ENCODE measurements at places on chromosomes 2 and 18.

DNA sequence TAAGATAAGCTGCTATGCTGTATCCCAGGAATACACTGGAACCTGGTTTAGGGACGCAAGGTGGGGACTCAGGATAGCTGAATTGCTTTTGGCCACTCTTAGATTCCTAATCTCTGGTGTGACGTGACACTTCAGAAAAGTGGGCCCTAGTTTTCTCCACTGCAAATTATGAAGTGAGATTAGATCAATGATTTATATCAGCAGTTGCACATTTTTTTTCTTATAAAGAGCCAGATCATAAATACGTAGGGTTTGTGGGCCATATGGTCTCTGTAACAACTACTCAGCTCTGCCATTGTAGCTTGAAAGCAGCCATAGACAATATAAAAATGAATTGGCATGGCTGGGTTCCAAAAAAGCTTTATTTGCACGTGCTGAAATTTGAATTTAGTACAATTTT, 85.4 kb upstream of the CPO start:
- no peak for DNase-seq

GRCh38 chr2:25400576-25401216, 59.0 kb upstream of the DNMT3A start:
- no peak for DNase-seq

- no peak for DNase-seq
Measured at GRCh38 chr2:235679471-235679870, 185.6 kb downstream of the AGAP1 start.

GRCh38 chr2:60385648-60386047, 167.8 kb downstream of the BCL11A start:
- DNase-seq: no peak

DNA sequence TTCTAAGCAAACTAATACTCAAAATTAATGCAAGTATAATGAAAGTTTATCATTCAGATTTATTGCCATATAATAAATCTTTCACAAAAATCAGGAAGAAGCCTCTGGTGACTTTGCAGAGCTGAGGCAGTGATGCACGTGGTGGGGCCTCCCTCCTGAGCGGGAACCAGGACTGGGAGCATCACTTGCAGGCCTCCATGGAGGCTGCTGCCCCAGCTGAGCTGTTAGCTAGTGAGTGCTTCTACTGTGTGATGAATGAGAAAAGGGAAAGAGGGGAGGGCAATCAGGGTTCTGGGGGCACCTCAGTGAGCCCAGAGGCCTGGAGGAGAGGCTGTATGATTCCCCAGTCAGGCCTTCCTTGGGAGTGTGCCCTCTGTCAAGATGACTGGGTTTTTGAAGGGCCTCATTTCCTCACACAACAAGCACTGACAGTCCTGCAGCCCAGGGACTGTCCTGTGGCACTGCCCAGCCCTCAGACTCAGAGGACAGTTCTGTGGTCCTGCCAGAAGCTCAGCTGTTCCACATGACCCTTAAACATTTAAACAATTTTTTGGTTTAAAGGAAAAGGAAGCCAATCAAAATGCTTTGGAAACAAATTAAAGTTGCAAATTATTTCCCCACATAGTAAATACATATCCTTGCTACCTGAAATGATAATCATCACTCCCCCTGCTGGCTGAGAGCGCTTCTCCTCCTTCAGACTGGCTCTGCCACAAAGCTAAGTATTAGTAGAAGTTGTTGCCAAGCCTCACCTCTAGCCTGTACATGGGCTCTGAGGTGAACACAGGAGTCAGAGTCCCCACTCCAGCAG, 90.9 kb upstream of the SMAD7 start:
- DNase-seq: no peak

GRCh38 chr2:156340804-156341451, 8.4 kb upstream of the NR4A2 start:
- no peak for DNase-seq

GRCh38 chr2:140639628-140640027, 1491.2 kb downstream of the LRP1B start:
- DNase-seq: no peak

- DNase-seq: no peak
Measured at GRCh38 chr2:134934641-134935040, 16.0 kb downstream of the CCNT2 start.

- no peak for DNase-seq
Measured at GRCh38 chr2:8571792-8572499, 109.9 kb upstream of the ID2 start.

- no peak for DNase-seq
Measured at GRCh38 chr18:22932885-22933205, 283 bp upstream of the RBBP8 start.

DNA sequence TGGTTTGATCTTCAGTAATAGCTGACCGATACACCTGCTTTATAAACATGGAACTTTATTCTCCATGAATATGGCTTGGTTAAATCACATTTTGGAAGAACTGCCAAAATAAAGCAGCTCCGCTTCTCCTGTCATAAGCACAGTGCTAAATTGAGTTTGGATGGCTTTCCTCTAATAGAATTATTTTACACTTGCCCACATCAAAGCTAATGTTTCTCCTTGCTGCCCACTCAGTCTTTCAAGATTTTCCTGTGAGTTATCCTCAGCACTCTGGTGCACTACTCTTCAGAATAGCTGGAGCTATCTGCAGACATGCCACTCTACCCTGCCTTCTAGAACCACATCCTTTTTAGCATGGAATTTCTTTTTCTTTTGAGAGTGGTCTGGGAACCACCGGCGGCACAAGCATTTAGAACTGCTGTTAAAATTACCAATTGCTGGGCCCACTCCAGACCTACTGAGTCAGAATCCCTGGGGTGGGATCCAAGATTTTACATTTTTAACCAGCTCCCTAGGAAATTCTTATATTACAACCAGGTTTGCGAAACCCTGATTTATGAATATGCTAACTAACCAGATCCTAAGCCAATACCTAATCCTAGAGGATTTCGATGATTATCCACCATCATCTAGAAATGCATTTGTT, 283.3 kb downstream of the AFF3 start:
- no peak for DNase-seq

DNA sequence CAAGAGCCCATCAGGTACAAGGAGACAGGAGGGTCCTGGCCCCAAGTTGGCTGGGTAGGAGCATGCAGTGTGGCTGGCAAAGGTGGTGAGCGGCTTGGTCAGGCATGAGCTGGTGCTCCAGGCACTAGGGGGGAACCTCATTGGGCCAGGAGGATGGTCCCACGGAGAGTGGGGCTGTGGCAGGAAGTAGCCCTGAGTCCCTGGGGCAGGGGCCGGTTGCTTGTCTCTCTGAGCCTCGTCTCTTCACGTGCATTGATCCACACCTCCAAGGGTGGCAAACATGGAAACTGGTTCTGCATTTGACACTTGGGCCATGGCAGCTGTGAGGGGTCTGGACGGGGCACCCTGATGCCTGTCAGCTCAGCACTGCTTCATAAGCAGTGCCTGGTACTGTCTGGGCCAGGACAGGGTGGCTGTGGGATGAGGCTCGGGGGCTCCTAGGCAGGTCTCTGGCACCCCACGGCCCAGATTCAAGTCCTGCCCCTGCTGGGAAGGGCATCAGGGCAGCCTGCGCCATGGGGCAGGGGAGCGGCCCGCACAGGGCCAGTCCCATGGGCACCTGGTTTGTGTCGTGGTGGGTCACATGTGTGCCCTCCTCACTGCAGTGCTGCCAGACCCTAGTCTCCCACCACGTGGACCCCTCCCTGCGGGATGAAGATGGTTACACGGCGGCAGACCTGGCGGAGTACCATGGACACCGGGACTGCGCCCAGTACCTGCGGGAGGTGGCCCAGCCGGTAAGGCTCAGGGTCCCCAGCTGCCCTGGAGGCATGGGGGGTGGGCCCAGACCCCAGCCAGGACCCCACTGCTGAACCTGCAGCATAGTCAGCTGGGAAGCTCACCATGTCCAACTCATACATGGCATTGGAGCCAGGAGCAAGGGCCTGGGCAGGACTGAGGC, 16.4 kb downstream of the ESPNL start:
- no peak for DNase-seq

- no peak for DNase-seq
Measured at GRCh38 chr2:13821255-13821880, 811.1 kb upstream of the LRATD1 start.

- no peak for DNase-seq
Measured at GRCh38 chr2:11065833-11066485, 89.3 kb upstream of the SLC66A3 start.

DNA sequence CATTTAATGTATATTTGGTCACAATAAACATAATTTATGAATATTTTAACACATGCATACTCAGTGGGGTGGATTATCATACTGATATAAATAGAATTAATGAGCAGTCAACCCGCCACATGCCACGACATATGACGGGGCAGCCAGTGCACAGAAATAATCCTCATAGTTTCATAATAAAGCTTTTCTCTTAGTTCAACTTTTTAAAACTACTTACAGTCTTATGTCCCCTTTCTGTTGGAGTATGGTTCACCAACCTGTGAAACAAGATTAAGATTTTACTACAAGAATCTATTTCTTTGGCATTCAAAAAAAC, 75.6 kb upstream of the ETAA1 start:
- DNase-seq: no peak

DNA sequence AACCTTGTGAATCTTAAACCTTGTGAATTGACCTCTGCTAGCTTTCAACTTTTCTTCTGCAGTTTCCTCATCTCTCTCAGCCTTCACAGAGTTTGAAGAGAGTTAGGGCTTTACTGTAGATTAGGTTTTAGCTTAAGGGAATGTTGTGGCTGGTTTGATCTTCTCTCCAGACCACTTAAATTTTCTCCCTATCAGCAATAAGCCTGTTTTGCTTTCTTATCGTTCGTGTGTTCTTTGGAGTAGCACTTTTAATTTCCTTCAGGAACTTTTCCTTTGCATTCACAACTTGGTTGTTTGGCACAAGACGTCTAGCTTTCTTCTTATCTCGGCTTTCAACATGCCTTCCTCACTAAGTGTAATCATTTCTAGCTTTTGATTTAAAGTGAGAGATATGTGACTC, 2.8 kb upstream of the CDCA7 start:
- DNase-seq: no peak

- no peak for DNase-seq
Measured at GRCh38 chr2:191231995-191232394, 13.2 kb upstream of the MYO1B start.

GRCh38 chr2:215899141-215900074, 113.9 kb downstream of the MREG start:
- no peak for DNase-seq

DNA sequence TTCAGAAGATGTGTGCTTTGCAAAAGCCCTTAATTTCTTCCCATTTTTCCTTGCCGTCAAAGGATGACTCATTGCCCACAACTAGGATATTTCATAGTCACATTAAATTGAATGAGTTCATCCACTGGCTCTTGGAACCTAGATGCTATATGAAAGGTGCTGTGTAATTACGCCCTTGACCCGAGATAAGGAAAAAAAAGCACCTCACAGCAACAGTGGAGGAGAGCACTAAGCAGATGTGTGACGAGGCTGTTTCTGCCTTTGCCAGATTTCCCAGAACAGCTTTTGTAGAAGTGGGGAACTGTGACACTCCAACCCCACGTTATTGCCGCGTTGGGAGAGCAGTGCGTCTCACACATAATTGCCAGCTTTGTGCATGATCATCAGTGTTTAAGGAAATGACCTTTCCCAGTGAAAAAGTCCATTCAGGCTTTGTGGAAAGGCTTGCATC, 33.3 kb upstream of the TMEM87B start:
- DNase-seq: no peak

- DNase-seq: peak; percentile 28
Measured at GRCh38 chr2:85753525-85754312, at the start of gene ATOH8. TSS of gene ATOH8 (plus strand) at chr2:85753991. CDS start at chr2:85754190, 199 bp downstream.

DNA sequence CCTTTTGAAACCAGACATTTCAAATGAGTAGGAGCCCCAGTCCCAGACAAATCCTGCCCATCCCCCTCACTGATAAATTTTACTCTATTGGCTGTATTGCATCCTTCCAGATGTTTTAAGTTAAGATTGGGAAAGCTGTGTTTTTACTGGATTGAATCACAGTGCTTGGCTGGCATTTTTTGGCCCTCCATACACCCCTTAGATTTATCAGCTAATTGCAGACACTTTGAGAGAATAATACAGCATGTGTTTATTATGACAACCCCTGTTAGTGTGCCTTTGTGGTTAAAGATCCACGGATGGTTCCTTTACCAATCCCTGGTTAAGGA, 74.9 kb downstream of the ANTXR1 start:
- no peak for DNase-seq

DNA sequence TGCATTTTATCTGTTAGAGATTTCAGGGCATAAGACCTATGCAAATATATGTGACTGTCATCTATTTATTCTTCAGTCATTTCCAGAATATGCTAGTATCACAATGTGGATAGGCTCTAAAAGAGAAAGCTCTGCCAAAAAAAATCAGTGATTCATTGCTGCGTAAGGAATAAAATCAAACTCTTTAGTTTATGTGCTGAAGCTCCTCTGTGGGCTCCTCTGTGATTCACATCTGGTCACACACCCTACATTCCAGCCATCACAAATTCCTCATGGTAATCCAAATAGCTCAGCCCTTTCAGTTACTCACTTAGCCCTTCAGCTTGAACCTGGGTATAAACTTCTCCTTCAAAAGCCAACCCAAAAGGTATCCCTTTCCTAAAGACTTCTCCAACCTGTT, 21.4 kb downstream of the DLGAP1 start:
- no peak for DNase-seq

- no peak for DNase-seq
Measured at GRCh38 chr2:18625563-18625962, 36.2 kb upstream of the NT5C1B start.

DNA sequence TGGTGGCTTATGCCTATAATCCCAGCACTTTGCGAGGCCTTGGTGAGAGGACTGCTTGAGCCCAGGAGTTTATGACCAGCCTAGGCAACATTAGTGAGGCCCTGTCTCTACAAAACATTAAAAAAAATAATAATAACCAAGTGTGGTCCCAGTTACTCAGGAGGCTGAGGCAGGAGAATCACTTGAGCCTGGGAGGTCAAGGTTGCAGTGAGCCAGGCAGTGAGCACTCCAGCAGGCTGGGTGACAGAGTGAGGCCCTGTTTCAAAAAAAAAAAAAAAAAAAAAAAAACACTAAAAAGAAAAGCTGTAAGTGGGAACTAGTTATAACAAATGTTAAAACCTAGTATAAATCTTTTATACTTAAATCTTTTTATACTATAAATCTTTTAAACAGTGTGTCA, 146.2 kb upstream of the ITGA4 start:
- DNase-seq: no peak

GRCh38 chr2:9335322-9335832, 88.0 kb downstream of the ITGB1BP1 start:
- DNase-seq: no peak
